Globus pallidus (tissue), 1 donor: ENCODE measurements at places on chromosomes 2 and 18.

DNA sequence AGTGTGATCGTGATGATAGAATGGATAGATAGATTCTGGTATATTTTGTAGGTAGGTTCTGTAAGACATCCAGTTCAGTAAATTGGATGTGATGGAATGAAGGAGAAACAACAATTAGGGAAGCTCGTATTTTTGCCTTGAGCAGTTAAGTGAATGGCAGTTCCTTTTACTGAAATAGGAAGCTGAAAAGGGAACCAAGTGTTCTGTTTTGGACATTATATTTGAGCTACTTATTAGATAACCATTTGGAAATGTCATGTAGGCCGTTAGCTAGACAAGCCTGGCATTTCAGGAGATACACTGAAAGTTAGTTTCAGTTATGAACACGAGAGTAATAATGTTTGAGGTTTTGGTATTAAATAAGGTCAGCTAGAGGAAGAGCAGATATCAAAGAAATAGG lies 41.5 kb downstream of the MARCHF7 start:
- peak; percentile 13 for DNase-seq

DNA sequence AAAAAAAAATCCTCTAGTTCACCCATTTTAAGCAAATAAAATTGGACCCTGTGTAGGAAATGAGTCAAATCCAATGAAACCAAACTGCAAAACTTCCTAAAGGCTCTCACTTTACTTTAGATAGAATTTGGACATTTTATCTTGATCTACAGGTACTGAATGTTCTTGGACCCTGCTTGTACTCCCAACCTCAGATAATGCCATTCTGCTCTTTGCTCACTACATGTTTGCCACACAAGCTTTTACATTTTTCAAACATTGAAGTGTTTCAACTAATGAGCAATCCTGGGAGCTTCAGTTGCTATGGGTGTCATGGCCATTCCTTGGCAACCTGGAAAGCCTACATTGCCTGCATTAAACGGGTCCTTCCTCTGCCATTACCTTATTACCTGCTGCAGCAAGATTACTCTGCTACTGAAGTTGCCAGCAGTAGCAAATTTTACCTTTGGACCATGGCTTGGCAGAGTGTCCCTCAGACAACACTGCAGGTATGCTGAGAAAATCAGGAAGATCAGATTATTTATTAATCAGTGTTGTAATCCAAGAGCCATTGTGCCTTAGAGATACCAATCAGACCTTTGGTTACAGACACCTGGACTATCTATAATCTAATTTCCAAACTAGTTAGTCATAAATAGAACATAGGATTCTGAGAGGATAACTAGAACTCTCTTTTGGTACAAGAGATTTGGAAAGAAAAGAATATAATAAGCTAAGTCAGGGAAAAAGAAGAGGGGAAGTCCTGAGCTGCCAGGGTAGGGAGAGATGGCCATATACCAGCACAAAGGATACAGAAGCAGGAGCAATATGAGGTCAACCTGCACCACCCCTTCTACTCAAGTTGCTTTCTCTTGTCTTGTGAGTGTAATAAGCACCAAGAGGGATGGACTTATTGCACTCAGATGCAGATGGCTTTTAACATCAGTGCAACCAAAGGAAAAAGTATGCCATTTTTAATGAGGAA lies 293.3 kb upstream of the TFPI start:
- no peak for DNase-seq

GRCh38 chr18:60543646-60544045 lies 171.1 kb upstream of the MC4R start:
- DNase-seq, result no peak

- no peak for DNase-seq
Measured at GRCh38 chr2:66031236-66031635, 403.7 kb upstream of the MEIS1 start.

GRCh38 chr2:80028584-80028983 lies 276.0 kb downstream of the LRRTM1 start:
- no peak for DNase-seq

GRCh38 chr2:160715428-160715827 lies 221.8 kb upstream of the RBMS1 start:
- no peak for DNase-seq

- DNase-seq, result no peak
Measured at GRCh38 chr2:182504903-182505302, 78.1 kb upstream of the PDE1A start.

GRCh38 chr18:48711651-48712486 lies 173.0 kb downstream of the CTIF start:
- peak; percentile 57 for DNase-seq

DNA sequence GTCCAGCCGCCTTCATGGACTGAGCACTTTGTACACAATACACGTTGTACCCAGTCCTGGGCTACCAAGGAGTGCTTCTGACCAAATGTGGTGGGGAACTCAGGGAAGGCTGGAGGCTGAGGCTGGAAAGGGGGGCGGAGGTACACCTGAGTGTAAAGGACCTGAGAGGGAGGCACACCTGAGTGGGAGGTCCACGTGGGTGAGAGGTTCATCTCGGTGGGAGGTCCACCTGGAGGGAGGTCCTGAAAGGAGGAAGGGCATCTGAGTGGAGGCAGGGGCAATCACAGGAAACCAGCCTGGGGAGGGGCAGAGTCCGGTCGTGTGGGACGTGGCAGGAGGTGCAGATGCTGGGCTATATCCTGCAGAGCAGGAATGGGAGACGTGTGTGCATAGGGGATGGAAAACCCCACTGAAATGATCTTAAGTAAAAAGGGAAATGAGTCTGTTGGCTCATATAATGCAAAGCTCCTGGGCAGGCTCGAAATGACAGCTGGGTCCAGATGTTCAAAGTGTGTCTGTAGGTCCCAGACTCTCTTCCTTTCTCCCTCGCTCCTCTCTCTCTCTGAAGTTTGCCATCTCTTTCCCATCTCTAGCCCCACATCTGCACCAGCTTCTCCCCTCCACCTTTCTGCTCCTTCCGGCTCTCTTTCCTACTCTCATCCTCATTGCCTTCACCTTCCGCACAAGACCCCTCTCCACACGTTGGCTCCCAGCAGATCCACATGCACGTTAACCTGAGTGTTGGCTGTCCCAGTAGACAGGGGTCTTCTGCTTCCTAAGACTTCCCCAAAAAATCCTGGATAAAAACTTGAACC lies 137.7 kb downstream of the PXDN start:
- DNase-seq, result no peak

DNA sequence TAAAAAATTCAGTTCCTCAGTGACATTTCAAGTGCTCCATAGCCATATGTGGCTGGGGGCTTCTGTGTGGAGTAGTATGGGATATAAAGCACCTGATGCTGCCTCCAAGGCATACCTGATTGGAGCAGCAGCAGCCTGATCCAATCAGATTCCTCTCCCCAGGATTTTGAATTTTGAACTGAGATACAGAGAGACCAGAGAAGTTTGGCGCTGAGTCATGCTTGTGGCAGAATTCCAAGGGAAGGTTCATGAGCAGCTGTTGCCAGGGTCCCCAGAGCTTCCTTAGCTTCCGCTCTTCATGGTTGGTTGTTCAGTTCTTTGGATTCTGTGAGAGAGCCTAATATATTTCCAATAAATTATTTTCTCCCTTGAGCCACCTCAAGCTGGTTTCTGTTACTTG lies 29.0 kb upstream of the CFAP36 start:
- peak; percentile 24 for DNase-seq

DNA sequence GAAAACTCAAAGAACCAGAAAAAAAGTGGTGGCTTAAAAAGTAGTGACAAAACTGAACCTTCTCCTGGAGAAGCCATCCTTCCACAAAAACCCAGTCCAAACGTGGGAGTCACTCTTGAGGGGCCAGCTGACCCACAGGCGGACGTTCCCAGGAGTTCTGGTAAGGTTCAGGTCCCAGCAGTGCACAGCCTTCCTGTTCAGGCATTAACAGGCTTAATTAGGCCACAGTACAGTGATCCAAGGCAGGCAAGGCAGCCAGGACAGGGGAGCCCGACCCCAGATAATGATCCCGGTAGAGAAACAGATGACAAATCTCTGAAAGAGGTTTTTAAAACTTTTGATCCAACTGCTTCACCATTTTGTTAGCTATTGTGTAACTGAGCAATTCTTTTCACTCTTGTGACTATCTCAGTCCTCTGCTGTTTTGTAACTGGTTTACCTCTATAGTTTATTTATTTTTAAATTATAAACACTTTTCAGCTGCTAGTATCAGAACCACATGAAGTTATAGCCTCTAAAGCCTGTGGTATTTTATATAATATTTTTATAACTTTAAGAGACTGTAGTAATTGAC lies 56.8 kb downstream of the ZC3H6 start:
- no peak for DNase-seq

- DNase-seq, result no peak
Measured at GRCh38 chr2:24365051-24365450, 4.7 kb upstream of the ITSN2 start.

DNA sequence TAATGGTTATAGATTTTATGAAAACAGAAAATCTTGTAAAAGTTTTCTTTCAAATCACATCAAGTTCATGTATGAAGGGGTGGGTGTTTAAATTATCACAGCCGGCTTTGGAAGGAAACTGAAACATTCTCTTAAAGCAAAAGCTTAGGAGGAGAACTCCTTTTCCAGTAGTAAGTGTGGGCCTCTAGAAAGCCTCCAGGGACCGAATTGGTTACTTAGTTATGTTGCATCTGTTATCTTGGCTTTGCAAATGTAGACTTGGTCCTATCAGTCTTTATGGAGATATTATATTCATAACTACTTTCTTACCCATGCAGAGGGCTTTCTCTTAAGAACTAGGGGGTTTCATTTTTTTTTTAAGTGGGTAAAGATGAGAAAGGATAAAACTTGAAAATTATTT lies 7.4 kb downstream of the NAB1 start:
- no peak for DNase-seq

DNA sequence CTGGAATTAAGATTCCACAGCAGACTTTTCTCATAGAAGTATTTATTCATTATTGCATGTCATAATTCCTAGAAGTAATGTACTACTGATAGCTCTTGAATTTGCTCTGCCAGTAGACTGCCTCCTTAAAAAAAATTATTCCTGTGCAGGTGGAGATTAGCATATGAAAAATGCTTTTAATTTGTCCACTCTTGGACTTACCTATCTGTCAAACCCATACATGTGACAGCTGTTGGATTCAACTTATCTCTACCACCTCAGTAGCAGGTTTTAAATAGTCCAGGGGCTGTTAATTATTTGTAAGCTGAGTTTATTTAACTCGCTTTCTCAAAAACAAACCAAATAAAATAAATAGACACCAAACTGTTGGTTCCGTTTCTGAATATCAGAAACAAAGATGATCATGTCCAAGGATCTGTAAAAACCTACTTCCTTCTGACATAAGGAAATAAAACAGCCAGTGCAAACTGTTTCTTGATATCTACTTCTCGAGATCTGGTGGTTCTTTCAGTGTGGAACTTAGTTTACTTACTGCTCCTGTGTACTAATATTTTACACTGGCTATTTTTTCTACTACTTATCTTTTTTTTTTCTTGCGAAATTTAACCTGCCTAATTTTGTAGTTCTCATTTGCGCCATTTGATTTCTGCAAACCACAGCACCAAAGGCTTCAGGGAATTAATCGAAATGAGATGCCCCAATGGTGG lies 44.2 kb downstream of the ZEB2 start:
- DNase-seq, result no peak

DNA sequence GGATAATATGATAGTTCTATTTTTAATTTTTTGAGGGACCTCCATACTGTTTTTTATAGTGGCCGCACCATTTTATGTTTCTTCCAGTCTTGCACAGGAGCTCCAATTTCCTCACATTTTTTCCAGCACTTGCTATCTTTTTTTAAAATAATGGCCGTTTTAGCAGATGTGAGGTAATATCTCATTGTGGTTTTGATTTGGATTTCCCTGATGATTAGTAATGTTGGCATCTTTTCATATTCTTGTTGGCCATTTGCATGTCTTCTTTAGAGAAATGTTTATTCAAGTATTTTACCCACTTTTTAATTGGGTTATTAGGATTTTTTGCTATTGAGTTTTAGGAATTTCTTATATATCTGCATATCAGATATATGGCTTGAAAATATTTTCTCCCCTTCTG lies 29.9 kb upstream of the NAPG start:
- DNase-seq, result no peak

DNA sequence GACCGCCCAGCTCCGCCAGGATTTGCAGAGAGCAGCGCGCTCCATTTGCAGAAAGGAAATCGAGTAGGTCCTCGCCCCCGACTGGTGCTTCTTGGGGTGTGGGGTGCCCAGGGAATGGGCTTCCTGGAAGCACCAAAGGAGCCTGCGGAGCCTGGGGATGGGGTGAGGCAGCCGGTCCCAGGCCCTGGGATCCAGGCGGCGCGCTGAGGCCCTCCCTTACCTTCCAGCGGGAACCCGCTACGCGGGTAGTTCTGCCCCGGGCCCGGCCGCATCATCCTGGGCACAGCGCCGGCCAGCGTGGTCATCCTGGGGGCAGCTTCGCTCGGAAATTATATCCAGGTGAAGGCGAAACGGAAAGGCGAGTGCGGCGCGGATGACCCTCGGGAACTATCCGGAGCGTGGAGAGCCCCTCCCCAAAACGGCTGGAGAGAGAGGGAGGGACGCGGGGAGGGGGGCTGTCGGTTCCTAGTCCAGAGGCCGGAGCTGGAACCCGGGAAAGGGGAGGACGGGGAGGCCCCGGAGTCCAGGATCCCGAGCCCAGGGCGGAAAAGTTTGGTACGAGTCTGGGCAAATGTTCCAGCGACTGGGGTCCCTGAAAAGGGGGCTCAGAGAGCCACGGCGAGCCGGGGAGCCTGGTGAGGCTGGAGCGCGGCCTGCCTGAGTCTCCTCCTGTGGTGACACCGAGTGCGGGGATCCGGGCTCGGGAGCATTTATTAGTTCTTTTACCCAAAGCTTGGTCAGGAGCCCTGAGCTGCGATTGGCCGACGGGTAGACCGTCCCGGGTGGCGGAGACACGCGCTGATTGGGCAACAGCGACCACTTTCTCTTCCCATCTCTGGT lies at the start of gene PAX3:
PAX3 (minus strand) TSS at position 688 of the 840 bp plus-strand sequence; CDS start at position 305, 383 bp downstream.
- no peak for DNase-seq
